COLO829 (cell line): ENCODE measurements at places on chromosomes 4 and X.
A peak's percentile ranks its signal among the peaks of the same experiment; 100 is the strongest.

DNA sequence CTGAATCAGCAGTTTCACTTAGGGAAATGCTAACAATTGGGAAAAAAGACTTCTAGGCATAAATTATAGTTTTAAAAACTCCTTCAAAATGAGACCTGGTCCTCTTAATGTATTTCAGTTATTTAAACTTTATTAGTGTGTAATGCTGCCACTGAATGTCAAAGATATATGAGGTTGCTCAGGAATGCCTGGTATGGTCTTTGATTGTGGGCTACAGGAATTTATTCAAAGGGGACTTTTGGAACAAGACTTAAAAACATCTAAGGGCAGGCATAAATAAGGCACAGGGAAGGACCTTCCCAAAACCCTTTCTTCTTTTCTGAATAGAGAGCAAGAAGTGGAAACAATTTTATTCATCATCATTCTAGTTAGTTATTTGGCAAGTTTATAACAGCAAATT, 439.1 kb downstream of the TLL1 start:
- DNase-seq = no peak

GRCh38 chr4:23260511-23260910, 567.8 kb downstream of the GBA3 start:
- DNase-seq = no peak

- DNase-seq = no peak
Observed at GRCh38 chr4:148926276-148927260, 484.4 kb upstream of the NR3C2 start.

GRCh38 chr4:52884994-52885393, 22.9 kb downstream of the RASL11B start:
- DNase-seq = no peak

- DNase-seq = no peak
Observed at GRCh38 chrX:39459204-39459603, 638.6 kb downstream of the BCOR start.

DNA sequence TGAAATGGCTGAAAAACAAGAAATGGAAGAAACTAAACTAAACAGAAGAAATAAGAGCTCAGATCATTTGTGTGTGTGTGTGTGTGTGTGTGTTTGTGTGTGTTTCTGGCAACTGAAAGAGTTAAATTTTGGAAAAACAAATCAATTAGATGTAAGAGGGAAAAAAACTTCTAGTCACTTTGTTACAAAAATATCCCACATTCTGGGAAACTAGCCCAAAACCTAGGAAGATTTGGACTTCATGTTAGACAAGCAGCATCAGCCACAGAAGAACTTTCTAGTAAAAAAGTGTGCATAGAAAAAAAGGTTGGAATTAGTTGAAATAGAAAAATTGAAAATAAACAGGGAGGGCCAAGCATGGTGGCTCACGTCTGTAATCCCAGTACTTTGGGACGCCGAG, 111.6 kb upstream of the PRKG2 start:
- DNase-seq = no peak

- DNase-seq = no peak
Observed at GRCh38 chr4:107804956-107805355, 19.8 kb upstream of the SGMS2 start.

- no peak for DNase-seq
Observed at GRCh38 chrX:43716144-43716543, 60.0 kb downstream of the MAOA start.

GRCh38 chr4:81704461-81704860, 232.8 kb upstream of the RASGEF1B start:
- no peak for DNase-seq

- DNase-seq = no peak
Observed at GRCh38 chr4:4420421-4420820, 33.5 kb downstream of the NSG1 start.

GRCh38 chr4:101169044-101170014, 178.0 kb downstream of the PPP3CA start:
- DNase-seq = peak; percentile 28

DNA sequence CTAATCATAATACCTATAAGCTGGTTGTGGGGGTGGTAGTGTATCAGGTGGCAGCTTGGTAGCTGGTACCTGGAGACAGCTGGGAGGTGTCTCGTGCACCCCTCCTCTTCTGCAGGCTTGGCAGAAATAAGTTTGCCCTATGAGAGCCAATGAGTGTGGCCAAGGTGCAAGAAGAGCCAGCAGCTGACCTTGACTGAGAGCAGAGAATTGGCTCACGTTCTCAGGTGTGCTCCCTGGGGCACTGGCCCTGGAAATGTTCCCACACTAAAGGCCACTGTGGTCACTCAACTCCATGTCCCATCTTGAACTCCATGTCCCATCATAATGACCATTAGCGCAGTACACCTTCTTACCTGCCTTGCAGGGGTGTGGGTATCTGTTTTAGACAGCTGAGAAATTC, 13.4 kb downstream of the TRMT44 start:
- DNase-seq = no peak

DNA sequence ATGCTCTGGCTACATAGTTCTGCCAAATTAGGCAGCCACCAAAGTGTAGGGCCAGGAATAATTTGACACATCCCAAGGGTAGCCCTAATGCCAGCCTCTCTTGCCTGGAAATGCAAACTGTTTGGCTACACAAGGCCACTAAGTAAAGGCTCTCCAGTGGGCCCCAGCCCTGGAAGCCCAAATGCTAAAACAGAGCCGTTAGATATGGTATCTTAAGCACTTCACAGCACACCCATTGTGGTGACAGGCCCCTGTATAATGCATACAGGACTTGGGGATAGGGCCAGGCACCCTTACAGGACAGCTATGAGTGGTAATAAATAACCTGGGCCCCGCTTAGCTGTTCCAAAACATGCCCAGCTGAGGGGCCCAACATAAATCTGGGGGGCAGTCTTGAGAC, 623.9 kb downstream of the BCOR start:
- no peak for DNase-seq

- no peak for DNase-seq
Observed at GRCh38 chrX:68935362-68935761, 106.5 kb downstream of the EFNB1 start.

- DNase-seq = no peak
Observed at GRCh38 chr4:167238226-167238625, 3.9 kb upstream of the SPOCK3 start.

GRCh38 chr4:184329659-184330400, 112.2 kb upstream of the ENPP6 start:
- peak; percentile 94 for DNase-seq

DNA sequence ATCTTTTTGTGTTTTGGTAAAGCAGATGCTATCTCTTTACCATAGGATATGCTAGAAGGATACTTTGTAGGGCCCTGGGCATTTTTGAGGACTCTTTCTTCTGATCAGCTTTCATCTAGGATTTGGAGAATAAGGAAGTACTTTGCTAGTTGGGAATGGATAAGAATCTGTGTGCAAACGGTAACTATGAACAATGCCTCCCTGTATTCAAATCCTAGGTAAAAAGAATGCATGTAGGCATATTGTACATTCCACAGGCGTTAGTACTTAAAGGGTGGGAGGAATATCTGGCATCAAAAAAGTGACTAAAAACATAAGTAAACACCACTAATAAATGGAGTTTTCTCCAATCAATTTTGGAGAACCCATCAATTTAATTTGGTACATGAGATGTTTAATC, 59.7 kb downstream of the SH3BGRL start:
- DNase-seq = peak; percentile 12

GRCh38 chrX:38660395-38661102, 99.2 kb downstream of the TSPAN7 start:
- DNase-seq = no peak

DNA sequence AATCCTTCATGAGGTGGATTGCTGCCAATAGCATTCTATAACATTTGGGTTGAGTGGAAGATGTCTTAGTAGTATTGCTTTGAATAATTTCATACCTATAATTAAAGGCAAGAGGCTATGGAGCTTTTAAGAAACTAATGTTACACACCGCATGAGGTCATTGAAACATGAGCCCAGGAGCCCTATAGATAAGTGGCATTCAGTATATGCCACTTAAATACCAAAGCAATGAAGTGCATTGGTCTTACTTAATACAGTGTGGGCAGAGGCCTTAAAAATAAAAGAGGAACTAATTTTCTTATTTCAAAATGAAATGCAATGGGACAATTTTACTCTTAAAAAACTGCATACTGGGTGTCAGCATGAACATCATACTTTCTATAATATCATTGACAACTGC, 47.5 kb downstream of the SPATA18 start:
- DNase-seq = no peak

GRCh38 chr4:125105561-125105960, 209.2 kb upstream of the FAT4 start:
- no peak for DNase-seq

DNA sequence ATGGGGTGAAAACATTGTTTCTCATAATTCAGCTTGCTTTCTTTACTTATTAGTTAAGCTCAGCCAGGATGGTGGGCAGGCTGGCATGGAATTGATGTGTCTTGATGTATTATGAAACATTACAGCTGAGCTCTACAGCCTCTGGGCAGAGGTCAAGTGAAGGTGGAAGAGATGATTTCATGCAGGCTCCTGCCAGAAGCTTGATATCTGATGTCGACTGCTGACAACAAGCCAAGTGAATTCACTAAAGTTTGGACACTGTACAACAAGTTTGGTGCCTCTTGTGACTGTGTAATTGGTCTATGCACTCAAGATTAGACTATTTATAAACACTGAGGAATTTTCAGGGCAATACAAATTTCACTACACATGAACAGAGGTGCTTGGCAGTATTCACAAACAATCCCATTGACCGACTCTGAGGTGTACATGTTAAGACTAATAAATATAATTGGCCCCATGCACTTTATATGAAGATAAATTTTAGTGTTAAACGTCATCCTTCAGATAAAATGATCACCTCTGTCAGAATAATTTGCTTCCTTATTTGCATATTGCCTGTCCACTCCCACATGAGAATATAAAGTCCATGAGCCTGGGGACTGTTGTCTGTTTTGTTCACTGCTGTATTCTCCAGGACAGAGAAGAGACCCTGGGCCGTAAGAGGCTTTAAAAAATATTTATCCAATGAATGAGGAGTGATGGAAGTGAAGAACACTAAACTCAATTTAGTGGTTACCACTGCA, 612.2 kb downstream of the IQCM start:
- DNase-seq = no peak

GRCh38 chr4:88189418-88189738, 30.9 kb upstream of the ABCG2 start:
- DNase-seq = no peak

DNA sequence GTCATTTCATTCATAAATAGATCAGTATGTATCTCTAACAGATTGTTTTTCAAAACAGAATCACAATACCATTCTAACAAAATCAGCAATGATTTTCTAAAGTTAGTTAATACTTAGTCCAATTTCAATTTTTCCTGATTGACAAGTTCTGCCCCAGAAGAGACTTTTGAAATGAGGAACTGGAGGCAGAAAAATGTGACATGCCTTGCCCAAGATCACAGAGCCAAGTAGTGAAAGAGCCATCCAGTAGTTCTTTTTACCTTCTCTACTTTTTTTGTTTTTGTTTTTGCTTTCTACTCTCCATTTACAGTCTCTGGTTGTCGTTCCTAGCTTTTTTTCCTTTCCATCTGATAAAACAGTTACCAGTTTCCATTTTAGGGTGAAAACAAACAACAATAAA, 129.3 kb upstream of the TMEM164 start:
- no peak for DNase-seq

- no peak for DNase-seq
Observed at GRCh38 chr4:139958739-139959098, 195.3 kb downstream of the MAML3 start.

DNA sequence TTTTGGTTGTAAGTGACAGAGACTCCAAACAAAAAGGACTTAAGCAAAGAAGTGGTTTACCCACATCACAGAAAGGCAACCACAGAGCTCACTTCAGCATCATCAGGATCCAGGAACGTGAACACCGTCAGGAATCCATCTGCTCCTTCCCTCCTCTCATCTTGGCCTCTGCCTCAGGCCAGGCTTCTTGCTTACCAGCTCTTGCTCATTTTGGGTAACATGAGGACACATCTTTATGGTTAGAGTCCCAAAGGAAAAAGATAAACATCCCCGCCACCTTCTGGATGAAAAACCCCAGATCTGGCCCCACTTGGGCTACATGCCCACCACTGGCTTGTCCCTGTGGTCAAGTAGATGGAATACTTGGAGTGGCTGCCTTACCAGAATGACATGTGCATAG, 176.8 kb upstream of the RPL34 start:
- no peak for DNase-seq

GRCh38 chr4:41572956-41573355, 35.0 kb downstream of the LIMCH1 start:
- DNase-seq = no peak

GRCh38 chr4:149993030-149993429, 85.2 kb upstream of the DCLK2 start:
- DNase-seq = no peak

GRCh38 chr4:40553995-40554394, 75.7 kb downstream of the RBM47 start:
- DNase-seq = no peak

DNA sequence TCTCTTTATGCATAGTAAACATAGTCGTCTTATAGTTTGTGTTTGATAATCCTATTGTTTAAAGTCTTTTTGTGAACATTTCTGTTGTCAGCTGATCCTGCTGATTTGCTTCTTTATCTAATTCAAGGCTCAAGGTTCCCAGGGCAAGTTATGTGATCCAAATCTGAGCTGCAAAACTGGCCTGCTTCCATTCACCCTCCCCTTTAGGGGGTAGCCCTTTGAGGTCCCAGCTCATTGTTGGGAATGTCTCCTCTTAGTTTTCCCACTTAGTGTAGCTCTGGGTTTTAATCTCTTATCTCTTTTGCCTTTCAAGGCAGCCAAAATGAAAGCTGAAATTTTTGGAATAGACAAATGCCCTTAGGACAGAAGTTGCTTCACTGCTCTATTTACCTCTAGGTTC, 40.2 kb upstream of the MAGED1 start:
- DNase-seq = no peak

DNA sequence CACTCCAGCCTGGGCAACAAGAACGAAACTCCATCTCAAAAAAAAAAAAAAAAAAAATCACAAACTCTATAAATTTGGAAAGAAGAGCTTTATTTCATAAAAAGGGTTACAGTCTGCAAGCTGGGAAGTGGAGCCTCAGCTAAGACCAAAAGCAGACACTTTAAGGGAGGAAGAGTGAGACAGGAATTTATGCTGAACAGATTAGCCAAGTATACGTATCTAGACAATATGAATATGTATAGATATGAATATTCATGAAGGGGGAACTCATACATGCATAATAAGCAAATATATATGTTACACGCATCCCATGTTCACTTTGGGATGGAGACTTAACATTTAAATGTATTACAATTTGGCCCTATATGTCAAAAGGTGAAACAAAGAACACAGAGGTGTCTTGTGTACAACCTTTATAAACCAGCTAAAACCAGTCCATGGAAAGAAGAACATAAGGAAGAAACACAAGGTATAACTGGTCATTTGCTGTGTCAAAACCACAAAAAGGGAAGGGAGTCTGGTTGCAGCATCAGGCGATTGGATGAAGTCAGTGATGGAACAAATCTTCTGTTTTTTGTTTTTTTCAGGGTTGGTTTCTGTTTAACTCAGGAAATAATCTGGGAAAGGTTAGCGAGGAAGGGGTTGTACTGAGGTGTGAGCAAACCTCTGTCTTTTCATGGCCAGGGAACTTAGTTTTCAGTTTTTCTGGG, 130.0 kb upstream of the MAOA start:
- DNase-seq = no peak
